ENCODE measurements at places on chromosomes 7 and 10.
A peak's percentile ranks its signal among the peaks of the same experiment; 100 is the strongest.

DNA sequence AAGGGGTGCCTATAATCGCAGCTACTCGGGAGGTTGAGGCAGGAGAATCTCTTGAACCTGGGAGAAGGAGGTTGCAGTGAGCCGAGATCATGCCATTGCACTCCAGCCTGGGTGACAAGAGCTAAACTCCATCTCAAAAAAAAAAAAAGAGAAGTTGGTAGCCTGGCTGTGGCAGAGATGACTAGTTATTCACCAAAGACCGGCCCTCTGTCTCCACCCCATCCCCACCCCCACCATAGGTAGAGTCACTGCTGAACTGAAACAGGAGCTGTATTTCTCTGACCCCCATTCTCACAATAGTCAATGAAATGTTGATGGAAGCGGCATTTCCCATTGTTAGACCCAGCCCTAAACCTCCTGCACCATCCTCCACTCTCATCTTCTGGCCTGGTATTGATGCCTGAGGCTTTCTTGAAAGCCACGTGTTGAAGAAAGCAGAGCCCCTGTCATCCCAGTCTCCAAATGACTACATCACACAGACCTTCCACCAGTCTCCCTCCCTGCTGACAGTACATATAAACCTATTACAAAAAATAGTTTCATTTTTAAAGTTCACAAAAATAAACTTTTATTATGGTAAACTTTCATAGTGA is 9.4 kb upstream of the PIK3CG start:
- no peak for DNase-seq

GRCh38 chr7:80210400-80210799 is 75.8 kb downstream of the GNAI1 start:
- no peak for DNase-seq

DNA sequence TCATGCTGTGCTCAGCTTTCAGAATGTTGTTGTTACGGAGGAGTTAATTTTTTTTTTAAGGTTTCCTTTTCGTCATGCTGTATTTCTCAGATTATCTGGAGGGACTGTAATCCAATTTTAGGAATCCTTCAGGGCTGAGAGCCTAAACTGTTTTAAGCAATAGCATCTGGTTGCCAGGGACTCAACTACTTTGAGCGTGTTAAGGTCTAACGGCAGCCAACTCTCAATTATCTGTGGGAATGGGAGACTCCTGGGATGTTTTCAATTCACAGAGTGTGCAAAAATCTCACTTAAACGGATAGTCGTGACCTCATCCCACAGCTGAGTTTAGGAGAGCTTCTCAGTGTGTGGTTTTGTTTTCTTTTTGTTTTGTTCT is 291.7 kb downstream of the AUTS2 start:
- peak; percentile 29 for DNase-seq

DNA sequence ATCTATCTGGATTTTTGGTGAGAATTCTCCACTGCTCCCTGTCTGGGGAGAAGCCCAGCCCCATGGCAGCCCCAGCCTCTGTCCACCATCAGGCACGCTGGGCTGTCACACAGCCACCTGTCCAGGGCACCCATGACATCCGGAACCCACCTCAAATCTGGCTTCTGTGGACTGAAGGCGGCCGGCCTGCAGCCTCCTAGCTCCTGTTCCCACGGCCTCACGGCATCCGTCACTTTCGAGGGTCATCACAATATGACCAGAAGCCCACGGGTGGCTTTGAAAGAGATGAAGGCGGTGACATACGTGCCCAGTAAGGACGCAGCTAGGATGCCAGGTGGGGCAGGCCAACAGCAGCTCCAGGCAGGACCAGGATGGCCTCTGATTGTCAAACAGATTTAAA is 140.9 kb downstream of the PTPRN2 start:
- DNase-seq, result no peak

DNA sequence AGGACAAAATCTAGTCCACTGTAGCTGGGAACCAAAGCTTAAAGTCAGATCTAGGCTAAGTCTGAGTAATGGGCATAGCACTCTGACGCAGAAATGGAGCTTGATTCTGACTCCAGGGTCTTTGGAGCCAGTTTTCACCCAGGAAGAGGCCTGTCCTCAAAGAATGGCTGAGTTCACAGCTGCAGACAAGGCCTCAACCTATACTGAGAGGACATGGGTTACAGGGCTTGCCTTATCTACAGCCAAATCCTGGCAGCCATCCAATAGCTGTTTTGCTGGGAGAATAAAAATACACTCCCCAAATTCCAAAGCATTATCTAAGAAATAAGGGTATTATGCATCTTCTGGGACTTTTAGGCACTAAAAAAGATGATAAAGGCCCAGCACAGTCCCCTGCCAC is 154.8 kb downstream of the RAPGEF5 start:
- no peak for DNase-seq

- DNase-seq, result no peak
Observed at GRCh38 chr7:34061149-34061548, 155.8 kb downstream of the BMPER start.

GRCh38 chr10:27779462-27780015 is 33.9 kb upstream of the MKX start:
- no peak for DNase-seq

DNA sequence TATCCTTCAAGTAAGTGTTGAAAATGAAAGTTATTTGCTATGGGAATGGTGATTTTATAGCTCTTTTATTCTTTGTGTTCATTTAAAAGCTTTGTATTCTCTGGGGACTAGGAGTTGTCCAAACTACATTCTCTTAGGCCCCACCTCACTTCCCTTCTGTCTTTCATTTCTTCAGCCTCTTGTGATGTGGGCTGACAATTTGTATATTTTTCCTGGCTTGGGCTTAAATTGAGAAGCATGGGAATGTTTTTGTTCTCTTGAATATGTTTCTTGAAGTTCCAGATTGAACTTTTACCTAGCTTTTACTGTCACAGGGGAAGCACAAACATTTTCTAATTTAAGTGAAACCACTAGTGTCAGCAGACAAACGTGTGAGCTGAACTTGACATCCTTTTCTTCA is 27.9 kb downstream of the BBS9 start:
- DNase-seq, result no peak

DNA sequence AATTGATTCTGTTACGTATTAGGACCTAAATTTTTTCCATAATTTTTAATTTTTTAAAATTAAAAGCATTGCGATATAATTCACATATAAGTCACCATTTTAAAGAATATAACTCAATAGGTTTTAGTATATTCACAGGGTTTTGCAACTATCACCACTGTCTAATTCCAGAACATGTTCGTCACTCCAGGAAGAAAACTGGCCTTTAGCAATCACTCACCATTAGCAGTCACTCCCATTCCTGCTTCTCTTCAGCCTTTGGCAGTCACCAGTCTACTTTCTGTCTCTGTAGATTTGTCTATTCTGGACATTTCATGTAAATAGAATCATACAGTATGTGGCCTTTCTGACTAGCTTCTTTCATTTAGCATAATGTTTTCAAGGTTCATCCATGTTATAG is 176.5 kb downstream of the EXOC4 start:
- DNase-seq, result no peak

DNA sequence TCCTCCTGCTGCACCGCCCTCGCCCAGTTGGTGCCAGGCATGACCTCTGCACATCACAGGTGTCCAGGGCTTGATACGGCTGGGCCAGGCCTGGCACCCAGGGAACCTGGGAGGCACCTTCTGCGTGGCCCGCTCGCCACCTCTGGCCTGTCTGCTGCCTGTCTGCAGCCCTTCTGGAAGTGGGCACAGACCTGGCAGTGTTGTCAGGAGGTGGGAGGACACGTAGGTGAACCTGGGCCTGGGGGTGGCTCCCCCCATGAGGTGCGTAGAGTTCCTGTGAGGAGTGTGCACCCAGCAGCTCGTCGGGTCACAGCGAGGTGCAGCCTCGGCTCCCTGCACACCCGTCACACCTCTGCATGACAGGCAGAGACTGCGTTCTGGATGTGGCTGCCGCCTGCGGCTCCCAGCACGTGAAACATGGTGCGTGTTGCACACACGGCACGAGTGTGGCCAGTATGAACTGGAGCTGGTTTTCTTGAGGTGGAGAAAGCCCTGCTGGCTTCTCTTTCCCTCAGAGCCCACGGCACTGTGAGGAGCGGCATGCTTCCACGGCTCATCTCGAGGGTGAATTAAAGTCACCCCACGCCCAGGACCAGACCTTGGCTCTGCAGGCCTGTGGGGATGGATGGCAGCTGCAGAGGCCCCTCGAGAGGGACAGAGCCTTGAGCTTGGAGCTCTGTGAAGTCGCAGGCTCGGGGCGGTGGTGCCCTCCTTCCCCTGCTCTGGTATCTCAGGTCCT is 24.8 kb downstream of the INPP5A start:
- DNase-seq, result no peak

DNA sequence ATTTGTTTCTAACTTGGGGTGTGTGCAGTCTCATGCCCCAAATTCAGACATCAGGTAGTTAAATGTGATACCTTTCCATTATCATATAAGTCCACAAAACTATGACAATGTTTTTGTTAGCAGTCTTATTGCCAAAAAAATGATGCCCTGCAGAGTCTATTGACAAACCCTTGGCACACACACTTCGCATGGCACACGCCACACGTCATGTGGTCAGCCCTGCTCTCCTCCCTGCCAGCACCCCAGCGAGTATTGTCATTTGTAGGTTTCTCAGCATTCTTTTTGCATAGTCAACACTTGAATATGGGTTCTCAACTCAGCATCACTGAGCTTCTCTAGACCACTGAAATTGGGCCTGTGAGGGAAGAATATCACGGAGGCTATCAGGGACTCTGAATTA is 356.0 kb downstream of the INHBA start:
- DNase-seq, result no peak

GRCh38 chr7:148584154-148584827 is 6.3 kb upstream of the C7orf33 start:
- no peak for DNase-seq

DNA sequence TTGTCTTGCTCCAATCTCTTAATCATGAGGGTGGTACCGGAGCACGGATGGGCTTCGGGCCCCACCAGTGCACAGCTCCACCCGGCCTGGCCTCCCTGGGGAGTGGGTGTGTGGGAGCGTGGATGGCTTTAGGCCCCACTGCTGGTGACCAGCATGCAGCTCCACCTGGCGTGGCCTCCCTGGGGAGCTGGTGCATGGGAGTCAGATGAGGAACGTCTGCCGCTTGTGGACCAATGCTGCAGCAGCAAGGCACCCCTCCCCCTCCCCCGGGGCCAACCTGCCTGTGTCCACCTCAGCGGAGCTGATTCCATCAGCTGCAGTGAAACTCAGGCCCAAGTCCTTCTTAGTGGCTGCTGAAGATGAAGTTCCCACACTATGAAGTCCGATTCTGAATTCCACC is 511.4 kb downstream of the PTPRN2 start:
- no peak for DNase-seq

DNA sequence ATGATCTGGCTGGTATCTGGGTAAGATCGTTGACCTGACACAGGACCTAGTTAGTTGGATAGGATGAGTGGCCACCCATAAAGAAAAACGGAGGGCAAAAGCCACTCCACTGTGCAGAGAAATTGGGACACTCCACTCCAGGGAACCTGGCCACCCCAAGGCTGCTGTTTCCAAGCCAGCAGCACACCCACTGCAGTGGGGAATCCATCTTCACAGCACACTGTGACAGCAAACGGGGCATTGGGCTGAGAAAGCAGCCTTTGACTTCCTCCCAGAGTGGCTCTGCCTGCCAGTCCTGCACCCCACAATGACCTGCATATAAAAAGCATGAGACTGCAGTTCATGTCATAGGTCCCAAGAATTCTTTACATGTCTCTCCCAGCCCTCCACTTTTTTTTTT is 52.9 kb downstream of the MTPN start:
- no peak for DNase-seq

GRCh38 chr10:120345186-120345585 is 111.8 kb upstream of the PLPP4 start:
- no peak for DNase-seq

- no peak for DNase-seq
Observed at GRCh38 chr10:78843495-78843894, 225.3 kb upstream of the ZMIZ1 start.

GRCh38 chr7:149814494-149814893 is 23.7 kb upstream of the ZNF862 start:
- no peak for DNase-seq

DNA sequence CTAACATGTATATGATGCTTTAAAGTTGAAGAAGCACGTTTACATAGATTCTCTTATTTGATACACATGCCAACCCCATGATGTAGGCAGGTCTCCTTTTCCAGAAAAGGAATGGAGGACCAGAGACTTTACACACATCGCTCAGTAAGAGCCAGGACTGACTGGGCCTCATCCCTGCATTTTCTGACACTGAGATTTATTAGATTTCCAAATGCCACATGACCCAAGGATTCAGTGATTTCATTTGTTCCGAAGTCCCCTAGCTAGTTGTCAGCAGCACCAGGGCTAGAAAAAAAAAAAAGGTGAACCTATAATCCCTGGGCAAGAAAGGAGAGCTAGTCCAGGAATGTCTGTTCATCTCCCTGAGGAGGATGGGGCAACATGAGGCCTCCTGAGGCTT is 143.3 kb upstream of the AGK start:
- DNase-seq, result no peak

- DNase-seq, result no peak
Observed at GRCh38 chr7:124764051-124764846, 1.3 kb downstream of the GPR37 start.

GRCh38 chr10:80196950-80197315 is 8.4 kb downstream of the ANXA11 start:
- DNase-seq, result no peak

- DNase-seq, result no peak
Observed at GRCh38 chr10:63166742-63167258, 33.7 kb downstream of the NRBF2 start.

DNA sequence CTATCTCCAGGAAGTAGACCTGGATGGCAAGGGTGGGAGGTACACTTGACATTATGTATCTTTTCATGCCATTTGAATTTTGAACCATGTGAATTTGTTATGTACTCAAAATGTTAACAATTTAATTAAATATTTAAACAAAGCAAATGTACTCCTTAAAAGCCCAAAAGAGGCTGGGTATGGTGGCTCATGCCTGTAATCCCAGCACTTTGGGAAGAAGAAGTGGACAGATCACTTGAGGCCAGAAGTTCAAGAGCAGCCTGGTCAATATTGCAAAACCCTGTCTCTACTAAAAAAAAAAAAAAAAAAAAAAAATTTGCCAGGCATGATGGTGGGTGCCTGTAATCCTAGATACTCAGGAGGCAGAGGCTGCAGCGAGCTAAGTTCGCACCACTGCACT is 136.9 kb upstream of the ASAH2 start:
- no peak for DNase-seq

DNA sequence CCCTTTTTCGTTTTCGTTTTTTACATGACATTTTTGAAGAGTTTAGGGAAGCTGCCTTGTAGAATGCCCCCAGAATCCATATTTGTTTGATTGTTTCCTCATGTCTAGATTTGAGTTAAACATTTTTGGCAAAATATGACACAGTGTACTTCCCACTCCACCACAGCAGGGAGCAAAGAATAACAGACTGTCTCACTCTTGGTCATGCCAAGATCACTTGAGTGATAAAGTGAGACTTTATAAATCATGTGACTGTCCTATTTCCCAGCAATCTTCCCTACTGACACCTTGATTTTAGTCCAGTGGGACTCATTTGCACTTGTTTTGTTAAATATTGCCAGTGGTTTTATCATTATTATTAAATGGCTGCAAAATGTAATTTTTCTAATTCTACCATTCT is 44.4 kb upstream of the USP6NL start:
- DNase-seq, result no peak

Measured in NCI-H524 treated with DMSO at 0.1 percent for 48 hours (cell line).